ENCODE measurements at places on chromosomes 7 and 10.
A peak's percentile ranks its signal among the peaks of the same experiment; 100 is the strongest.

DNA sequence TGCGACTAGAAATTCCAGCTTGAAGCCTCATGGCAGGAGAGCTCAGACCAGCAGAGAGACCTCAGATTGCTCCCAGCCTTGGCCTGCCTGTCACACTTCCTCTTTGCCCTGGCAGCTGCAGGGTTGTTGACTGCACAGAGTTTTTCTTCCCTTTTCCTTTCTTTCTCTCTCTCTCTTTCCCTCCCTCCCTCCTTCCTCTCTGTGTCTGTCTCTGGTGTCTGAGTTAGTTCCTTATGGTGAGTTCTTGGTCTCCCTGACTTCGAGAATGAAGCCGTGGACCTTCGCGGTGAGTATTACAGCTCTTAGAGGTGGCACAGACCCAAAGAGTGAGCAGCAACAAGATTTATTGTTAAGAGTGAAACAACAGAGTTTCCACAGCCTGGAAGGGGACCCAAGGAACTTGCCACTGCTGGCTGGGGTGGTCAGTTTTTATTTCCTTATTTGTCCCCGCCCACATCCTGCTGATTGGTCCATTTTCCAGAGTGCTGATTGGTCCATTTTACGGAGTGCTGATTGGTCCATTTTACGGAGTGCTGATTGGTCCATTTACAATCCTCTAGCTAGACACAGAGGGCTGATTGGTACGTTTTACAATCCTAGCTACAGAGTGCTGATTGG lies 266.3 kb downstream of the RPS24 start:
- no peak for DNase-seq

DNA sequence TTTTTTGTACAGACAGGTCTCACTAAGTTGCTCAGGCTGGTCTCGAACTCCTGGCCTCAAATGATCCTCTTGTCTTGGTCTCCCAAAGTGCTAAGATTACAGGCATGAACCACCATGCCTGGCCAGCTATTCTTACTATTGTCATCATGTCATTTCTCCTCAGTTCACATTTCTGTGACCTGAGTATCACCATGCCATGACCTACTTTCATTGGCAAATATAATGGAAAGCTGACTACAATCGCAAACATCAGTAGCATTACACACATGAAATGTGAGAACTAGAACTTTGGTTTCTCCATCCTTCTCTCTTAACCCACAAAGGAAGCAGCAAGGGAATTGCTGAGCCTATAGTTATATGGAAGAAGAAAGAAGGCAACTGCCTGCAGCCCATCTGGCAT lies 26.0 kb upstream of the WIPF3 start:
- DNase-seq, result no peak

DNA sequence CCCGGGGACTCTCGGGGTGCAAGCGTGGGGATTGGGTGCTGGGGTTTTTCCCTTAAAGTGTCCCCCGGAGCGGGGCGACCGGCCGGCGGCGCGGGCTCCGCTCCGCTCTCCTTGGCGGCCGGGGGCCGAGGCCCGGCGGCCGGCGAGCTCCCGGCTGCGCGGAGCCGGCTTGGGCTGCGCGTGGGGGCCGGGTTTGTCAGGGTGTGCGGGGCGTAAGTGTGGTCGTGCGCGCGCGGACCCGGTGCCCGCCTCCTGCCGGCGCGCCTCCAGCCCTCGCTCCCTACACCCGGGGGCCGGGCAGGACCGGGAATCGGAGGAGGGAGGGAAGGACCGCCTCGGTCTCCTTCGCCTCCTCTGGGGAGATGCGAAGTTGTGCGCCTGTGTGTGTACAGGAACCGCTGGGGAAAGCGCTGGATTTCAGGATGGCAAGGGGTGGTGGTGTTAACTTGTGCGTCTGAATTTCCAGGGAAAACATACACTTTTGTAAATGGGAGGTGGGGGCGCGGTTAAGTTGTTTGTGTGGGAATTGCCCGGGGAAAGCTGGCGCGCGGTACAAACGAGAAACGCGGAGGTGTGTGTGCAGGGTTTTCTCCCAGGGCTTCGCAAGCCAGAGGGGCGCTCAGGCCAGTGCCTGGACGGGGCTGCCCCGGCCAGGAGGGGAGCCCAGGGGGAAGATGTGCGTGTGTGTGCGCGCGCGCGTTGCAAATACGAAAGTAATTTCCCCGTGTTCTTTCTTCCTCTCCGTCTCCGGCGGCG lies 737 bp downstream of the ZMIZ1 start:
- peak; percentile 28 for DNase-seq

GRCh38 chr10:6320320-6321010 lies 117.7 kb downstream of the PFKFB3 start:
- no peak for DNase-seq

DNA sequence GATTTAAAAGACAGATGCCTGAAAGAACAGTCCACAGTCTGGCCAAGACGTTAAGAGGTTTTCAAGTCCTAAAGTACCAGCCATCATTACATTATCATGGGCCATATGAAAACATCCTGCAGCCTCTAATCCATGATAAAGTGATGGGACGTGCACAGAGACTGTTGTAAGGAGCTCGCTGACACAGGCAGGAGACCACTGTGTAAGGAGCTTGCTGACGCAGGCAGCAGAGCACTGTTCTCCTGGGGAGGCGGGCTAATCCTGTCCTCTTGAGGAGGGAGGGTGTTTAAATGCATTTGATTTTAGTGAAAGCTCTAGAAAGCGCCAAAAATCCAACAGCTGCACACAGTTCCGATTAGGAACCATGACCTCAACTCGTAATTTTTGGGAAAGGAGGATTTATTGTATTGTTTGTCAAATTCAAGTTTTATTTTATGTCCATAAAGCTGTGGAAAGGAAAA lies 16.9 kb downstream of the SVIL start:
- no peak for DNase-seq

DNA sequence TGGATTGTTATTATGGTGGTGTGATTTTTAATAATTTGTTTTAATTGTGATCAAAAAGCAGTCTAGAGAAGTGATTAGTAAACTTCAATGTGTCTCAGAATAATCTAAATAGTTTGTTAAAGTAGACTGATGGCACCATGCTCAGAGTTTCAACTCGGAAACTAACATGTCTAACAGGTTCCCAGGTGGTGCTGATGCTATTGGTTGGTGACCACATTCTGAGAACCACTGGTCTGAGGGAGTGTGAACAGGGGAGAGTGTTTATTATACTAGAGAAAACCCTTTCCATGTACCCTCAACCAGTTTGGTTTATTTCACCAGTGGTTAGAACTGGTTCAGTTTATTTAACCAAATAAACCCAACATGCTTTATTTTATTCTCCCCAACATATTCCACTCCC lies 42.0 kb upstream of the LSM8 start:
- DNase-seq, result no peak

DNA sequence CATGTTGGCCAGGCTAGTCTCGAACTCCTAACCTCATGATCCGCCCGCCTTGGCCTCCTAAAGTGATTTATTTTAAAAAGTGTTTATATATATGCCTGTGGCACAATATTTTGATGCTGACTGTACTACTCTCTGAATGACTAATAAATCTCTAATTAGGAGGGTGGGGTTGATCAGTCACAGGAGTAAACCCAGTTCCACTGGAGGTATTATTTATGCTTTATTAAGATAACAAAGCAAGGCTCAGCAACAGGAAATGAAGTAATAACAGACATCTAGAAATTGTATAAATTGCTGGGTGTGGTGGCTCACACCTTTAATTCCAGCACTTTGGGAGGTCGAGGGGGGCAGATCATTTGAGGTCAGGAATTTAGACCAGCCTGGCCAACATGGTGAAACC lies 26.0 kb upstream of the MCU start:
- no peak for DNase-seq

- no peak for DNase-seq
Observed at GRCh38 chr7:7539152-7539551, 3.5 kb upstream of the COL28A1 start.

- DNase-seq, result no peak
Observed at GRCh38 chr7:137328373-137329120, 15.0 kb downstream of the PTN start.

- no peak for DNase-seq
Observed at GRCh38 chr10:35581655-35582054, 23.5 kb upstream of the GJD4 start.

GRCh38 chr10:77240706-77241349 lies 396.8 kb downstream of the KCNMA1 start:
- DNase-seq, result no peak

DNA sequence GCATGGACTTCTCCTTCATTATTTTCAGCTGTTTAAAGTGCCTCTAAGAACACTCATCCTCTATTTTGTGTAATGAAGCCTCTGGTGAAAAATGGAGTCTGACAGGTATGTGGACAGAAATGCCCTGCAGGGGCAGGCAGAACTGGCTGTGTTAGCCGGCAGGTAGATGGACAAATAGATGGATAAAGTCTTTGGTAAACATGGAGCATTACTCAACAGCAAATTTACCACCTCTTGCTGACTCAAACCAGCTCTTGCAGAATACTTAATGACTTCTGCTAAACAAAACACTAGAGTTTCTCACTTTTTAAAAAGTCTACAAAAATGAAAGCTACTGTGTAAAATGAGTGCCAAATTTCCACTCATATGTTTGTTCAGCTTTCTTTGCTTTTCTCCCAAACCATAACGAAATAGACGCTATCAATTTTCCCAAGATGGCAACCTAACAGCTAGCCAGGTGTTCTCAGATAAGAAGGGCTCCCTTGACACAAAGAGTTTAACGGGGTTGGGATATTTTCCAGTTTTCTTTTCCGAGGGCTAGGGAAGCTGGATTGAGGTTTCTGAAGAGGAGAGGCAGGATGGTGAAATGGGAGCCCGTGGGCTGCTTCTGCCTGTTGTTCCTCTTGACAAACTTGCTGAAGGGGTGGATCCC lies 71.9 kb upstream of the HABP2 start:
- DNase-seq, result no peak

GRCh38 chr7:5397736-5398135 lies 25.9 kb downstream of the TNRC18 start:
- DNase-seq, result no peak

GRCh38 chr10:129728905-129729795 lies 234.9 kb downstream of the EBF3 start:
- no peak for DNase-seq

- DNase-seq, result no peak
Observed at GRCh38 chr7:102875700-102876295, 37.0 kb upstream of the LRRC17 start.

DNA sequence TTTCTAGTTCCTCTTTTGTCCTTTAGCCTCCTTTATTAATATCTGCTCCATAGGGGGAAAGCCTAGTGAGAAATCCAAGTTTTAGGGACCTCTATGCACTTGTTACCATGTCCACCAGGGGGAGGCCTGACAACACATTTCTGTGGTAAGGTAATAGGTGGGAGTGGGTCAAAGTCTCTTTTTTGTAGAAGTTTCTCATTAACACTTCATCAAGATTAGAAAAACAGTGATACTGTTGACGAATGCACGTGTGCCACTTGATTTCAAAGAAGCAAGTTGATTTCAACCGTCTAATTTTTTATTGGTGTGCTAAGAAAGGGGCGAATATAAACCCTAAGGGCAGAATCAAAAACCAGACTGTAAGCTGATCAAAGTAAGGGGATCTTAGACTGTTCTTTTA lies 30.6 kb downstream of the CISD1 start:
- DNase-seq, result peak; percentile 38

DNA sequence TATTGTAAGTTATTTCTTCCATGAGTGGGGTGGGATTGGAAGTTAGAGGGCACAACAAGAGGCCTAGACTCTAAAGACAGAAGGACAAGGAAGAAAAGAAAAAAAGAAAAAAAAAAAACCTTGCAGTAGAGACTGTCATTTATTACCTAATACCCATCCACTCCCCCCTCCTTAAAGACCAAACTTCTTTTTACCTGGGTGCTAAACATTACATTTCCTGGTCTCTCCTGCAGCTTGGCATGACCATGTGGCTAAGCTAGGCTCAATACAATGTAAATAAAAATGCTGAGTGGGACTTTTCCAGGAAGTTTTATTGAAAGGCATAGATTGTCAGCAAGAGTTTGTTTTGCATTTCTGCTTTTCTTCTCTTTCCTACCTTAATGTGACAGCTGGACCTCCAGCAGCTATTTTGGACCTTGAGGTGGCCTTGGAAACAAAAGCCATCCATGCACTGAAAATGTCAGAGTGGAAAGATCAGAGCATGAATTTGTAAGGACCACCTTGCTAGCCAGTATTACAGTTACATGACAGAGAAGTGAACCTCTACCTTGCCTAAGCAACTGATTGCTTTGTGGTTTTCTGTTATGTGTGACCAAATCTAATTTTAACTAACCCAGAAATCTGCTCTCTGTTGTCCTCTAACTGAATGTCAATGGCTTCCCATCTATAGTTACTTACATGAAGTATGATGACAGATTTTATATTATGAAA lies 81.3 kb upstream of the SFMBT2 start:
- no peak for DNase-seq

DNA sequence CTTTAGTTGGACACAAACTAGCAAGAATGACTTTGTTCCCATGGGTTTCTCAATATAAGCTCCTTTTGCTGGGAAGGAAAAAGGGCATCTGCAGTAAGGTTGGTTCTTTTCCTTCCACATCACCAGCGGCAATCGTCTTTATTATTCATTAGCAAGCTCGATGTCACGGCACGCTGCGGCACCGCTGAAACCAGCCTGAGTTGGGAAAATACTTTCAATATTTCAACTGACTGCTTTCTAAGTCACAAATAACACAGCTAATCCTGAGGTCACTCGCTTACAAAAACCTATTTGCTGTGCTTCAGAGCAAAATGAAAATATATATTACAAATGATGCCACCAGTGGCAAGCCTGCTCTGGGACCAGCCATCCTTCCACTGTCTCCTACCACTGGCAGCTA lies 585.8 kb downstream of the DNAJB6 start:
- DNase-seq, result no peak

DNA sequence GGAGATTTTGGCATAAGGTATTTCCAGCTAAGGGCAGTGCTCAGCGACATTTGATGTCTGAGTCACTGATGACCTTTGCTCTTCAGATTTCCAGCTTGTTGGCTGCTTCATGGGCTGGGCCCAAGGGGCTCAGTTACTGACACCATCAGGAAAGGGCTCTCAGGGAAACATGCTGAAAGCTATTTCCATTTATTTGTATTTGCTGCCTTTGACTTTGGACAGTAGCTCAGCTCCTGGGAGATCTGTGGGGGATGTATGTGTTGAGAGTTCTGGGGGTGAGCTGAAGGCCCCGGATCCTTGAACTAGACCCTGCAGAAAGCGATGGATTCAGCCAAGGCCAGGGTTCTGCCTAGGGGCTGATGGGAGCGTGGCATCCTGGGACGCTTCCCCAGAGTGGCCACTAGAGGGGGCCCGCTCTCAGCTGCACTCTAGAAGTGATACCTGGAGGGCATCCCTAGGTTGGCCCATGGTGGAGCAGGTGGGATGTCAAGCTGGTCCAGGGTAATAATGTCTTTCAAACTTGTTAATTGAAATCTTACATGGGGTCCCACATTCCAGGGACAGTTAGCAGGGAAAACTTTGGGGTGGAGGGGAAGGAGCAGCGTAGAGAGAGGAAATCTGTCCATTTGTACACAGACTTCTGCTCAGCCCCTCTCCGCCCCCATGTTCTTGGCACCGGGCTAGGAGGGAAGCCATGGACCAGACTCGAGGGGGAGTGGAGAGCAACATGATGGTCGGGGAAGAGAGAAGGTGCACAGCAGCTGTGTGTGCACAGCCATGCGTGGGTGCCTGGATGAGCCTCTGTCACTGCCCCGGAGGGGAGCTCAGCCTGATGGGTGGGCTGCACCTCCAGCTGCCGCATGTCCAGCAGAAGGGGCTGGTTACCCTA lies 3.0 kb upstream of the BTBD16 start:
- peak; percentile 14 for DNase-seq

Data from activated CD4-positive, alpha-beta T cell treated with anti-CD3 and anti-CD28 coated beads for 24 hours (primary cell).